ENCODE measurements at places on chromosomes 2 and 18.

GRCh38 chr2:28102455-28102874 lies 211.9 kb downstream of the BABAM2 start:
- peak; percentile 22 for DNase-seq

- DNase-seq: no peak
Observed at GRCh38 chr18:47802802-47803201, 127.7 kb downstream of the SMAD2 start.

- no peak for DNase-seq
Observed at GRCh38 chr2:96498021-96498431, 7.1 kb downstream of the NEURL3 start.

GRCh38 chr2:118846442-118846952 lies 951 bp downstream of the EN1 start:
- no peak for DNase-seq

DNA sequence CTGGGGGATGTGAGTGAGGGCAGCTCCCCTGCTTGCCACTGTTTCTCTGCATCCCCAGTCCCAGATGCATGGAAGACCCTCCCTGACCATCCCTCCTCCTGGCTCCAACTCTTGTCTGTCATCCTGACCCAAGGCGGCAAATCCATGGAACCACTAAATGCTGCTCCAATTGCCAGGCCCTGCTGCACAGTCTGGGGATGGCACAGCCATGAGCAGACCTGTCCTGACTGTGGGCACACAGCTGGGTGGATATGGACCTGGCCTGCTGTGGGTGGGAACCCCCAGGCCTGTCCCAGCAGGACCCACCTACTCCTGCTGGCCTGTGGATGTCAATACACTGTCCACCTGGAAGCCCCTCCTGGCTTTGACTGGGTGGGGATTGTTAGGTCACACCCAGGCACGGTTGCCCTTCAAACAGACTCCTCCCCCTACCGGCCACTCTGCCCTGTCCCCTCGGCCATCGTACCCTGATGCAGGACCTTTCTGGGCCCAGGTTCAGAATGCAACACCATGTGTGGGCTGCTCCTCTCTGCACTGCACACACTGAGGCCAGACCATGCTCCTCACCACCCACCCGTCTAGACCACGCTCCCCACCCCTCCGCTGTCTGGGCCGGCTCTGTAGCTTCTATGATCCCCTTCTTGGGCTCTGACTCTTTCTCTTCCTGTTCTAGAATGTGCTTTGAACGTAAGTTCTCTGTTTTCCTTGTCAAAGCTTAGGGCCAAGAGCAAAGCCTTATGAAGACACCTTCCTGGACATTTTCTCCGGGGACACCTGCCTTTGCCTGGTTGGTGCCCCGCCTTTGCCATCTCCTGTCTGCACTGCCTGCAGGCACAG lies 57.9 kb downstream of the INPP5D start:
- DNase-seq: no peak

GRCh38 chr2:238850091-238850490 lies 2.2 kb downstream of the TWIST2 start:
- DNase-seq: no peak

DNA sequence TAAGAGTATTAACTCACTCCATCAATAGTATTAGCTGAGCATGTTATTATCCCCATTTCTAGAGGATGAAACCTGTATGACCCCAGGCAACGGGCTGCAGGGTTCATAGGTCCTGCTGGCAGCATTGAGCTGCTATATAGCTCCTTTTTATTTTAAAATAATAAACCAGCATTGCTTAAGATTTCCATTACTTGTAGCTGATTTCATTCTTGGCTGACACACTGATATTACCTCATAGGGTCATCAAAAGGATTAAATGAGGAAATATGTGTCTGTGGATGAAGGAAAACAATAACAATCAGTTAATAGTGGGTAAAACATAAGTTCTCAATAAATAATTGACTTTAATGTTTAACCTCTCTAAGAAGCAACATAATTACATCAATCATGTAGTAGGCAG lies 48.3 kb upstream of the NRP2 start:
- no peak for DNase-seq

- no peak for DNase-seq
Observed at GRCh38 chr2:106269591-106270291, 75.6 kb upstream of the UXS1 start.

Data from NCI-H226 (cell line).